ENCODE measurements at places on chromosomes 3 and 15. TPM values are rescaled to one million over a fixed set of nuclear protein-coding genes. Genes with fewer than 3 reads are reported as not detected.

GRCh38 chr15:88241060-88241459 lies 15.5 kb downstream of the NTRK3 start:
- DNase-seq = no peak

GOLGA6A gene
- 0.18 TPM for polyA plus RNA-seq

COL8A1 gene
- polyA plus RNA-seq = 1.9 TPM

TKT gene
- polyA plus RNA-seq = 107 TPM

BUB1B gene
- polyA plus RNA-seq = 29.3 TPM

ANKRD34C gene
- polyA plus RNA-seq = 0.06 TPM
